Activated gamma-delta T cell treated with anti-CD3 and anti-CD28 coated beads, Interleukin-2, amount 50 U/mL, for 16 hours (primary cell): ENCODE measurements at places on chromosomes 6 and 20.

GRCh38 chr6:162751211-162751859, 23.6 kb downstream of the PACRG start:
- DNase-seq: no peak

DNA sequence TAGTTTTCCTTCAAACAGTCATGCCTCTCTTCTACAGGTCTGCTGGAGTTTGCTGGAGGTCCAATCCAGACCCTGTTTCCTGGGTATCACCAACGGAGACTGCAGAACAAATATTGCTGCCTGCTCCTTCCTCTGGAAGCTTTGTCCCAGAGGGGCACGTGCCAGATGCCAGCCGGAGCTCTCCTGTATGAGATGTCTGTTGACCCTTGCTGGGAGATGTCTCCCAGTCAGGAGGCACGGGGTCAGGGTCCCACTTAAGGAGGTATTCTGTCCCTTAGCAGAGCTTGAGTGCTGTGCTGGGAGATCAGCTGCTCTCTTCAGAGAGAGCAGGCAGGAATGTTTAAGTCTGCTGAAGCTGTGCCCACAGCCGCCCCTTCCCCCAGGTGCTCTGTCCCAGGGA, 666.9 kb downstream of the FRK start:
- DNase-seq: no peak

- no peak for DNase-seq
Observed at GRCh38 chr6:55812509-55812908, 62.9 kb downstream of the BMP5 start.

GRCh38 chr6:79193971-79194370, 40.5 kb downstream of the HMGN3 start:
- DNase-seq: no peak

GRCh38 chr6:167532410-167533288, 207.8 kb downstream of the TTLL2 start:
- DNase-seq: no peak

GRCh38 chr20:54435015-54435414, 40.4 kb upstream of the DOK5 start:
- DNase-seq: no peak

- DNase-seq: no peak
Observed at GRCh38 chr20:17939622-17940223, 28.9 kb downstream of the SNX5 start.

DNA sequence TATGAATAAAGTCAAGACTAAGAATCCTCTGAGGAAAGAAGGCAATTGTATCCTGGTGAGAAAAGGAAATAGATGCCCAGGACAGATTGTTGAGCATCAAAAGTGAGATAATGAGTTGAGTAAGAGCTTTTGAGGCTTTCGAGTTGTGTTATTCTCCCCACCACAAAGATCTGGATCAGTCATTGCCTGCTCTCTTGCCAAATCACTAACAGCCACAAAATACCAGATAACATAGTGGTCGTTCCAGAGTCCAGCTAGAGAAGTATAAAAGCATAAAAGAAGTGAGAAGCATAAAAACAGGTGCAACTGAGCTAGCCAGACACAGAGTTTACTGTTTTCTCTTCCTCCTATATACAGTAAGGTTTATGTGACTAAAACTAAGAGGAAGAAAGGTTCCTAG, 4.9 kb downstream of the SPINT4 start:
- DNase-seq: no peak

- DNase-seq: no peak
Observed at GRCh38 chr6:166330612-166331011, 11.7 kb downstream of the SFT2D1 start.

DNA sequence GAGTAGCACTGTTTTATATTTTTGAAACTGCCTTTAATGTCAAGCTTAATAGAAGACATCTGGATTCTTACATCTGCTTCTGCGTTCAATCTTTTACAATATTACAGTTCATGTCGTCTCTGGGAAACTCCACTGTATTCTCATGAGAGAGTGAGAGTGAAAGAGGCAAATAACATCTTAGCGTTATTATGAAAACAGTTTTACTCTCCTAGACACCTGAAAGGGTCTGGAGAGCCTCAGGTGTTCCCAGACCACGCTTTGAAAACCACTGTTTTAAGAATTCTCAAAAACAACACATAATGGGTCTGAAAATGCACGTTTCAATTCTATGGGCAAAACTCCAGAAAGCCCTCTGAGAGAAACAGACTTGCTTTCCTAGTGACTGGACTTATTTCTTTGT, 63.3 kb downstream of the ARHGAP18 start:
- no peak for DNase-seq

DNA sequence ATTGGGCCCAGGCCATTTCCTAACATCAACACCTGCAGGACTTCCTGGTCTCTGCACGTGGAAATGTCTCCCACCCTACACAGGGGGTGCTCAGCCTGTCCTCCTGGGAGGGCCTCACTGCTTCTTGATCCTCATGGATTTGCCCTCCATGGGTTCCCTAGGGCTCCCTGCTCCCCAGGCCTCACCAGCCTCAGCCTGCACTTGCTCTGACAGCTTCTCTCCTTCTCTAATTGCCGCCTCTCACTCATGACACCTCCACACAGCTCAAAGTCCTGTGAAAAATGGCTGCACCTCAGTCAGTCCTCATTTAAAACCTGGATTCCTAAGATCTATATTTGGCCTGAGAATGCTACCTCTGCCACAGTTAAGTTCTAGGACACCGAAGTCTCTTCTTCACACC, 130.6 kb downstream of the PXDC1 start:
- DNase-seq: no peak

- DNase-seq: no peak
Observed at GRCh38 chr6:146878952-146879340, 280.2 kb downstream of the ADGB start.

DNA sequence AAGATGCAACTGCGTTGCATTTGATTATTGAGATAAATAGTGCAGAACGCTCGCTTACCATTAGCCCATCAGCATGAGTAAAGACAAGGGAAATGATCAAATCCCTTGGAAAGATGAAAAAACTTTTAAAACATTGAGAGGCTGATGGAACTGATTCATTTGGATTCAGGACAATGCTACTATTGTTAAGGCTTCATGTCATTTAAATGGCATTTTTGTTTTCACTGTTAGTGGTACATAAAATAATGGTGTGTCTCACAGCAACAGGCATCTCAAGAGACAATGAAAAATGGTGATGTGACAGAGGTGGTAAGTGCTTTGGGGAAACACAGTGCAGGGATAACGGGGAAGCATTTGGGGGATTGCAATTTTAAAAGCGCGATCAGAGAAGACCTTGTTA, 159.7 kb upstream of the KCNG1 start:
- no peak for DNase-seq

DNA sequence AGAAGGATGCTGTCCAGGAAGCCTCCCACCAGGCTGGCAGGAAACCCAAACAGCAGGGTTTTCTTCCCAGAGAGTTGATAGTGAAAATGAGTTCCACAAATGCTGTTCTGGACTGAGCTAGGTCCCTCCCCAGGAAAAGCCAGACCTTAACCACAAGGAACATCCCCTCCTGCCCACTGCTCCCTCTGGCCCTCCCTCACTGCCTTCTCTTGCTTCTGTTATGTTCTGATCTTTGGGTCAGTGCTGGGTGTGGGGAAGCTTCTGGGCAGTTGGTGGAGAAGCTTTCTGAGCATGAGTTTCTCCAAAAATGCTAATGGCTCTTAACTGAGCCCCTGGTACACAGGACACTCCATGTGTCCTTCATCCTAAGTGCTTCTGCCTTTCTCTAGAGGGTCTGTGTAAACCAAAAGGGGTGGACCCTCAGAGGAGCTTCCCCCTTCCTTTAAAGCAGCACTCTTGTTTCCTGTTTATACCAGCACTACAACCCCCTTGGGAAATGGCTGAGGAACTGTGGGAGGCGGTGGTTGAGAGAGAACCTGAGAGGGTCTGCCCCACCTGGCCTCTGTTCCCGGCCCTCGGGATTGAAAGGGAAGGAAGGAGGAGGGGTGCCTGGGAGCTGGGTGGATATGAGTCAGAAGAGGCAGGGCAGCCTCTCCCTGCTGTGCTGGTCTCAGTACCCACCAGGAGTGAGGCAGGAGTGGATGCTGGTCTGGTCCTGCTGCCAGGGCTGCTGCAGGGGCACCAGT, 42.0 kb downstream of the CDS2 start:
- no peak for DNase-seq

GRCh38 chr6:5439749-5440148, 178.4 kb downstream of the FARS2 start:
- DNase-seq: no peak

GRCh38 chr6:108587258-108588059, 26.7 kb downstream of the FOXO3 start:
- DNase-seq: no peak

- no peak for DNase-seq
Observed at GRCh38 chr20:39698752-39699151, 736.6 kb downstream of the DHX35 start.

DNA sequence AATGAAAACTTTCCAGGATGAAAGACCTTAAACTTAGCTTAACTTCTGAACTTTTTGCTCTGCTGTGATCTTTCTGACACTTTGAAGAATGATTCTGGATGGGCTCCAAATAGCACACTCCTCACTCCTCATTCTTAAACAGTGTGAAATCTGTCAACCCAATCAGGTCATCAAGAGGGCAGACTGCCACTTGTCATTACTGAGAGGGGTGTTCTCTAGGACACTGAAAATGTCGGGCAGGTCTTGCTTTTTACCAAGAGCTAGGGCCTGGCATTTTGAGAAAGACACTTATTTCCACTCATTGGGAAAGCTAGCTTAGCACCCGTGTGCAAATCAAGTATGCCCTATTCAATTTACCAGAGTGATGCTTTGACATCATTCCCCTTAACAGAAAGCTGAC, 122.2 kb downstream of the MTFR2 start:
- no peak for DNase-seq

- DNase-seq: no peak
Observed at GRCh38 chr6:14474816-14475215, 357.2 kb downstream of the CD83 start.

- DNase-seq: no peak
Observed at GRCh38 chr20:63687419-63688178, 8.9 kb upstream of the TNFRSF6B start.

DNA sequence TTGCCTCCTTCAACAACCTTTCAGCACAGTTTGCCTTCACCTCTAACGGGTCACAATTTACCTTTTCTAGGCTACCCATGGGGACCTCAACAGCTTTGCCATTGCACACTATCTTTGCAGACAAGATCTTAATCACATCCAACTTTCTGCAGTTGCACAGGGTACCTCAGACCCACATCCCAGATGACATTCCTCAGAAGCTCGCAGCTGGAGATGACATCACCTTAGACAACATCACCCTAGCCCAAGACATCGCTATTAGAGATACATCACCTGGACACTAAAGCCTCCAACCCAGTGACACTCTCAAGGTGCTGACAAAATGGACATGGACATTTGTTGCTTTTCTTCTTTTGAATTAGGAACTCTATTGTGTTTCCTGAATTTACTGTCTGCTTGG, 38.6 kb upstream of the RPP40 start:
- DNase-seq: no peak

- DNase-seq: no peak
Observed at GRCh38 chr6:2632368-2632767, 118.4 kb downstream of the MYLK4 start.

- no peak for DNase-seq
Observed at GRCh38 chr6:79188885-79189480, 45.5 kb downstream of the HMGN3 start.

GRCh38 chr6:44854712-44855443, 467.4 kb downstream of the CDC5L start:
- DNase-seq: no peak

DNA sequence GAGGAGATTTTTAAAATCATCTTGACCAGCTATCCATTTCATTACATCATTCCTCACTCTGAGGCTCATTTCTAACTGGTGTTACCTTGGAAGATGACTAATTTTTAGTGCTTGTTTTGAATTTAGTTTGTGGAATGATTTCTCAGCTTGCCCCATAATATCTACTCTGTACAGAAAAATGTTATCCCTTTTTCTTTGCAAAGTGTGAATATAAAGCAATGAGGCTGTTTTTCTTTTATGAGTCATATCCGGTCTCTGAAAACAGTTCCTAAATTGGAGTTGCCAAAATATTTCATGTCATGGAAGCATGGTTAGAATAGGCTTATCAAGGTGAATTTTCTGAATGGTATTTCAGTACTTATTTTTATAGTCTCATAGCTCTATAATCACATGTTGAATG, 43.8 kb downstream of the FUT9 start:
- DNase-seq: no peak

- DNase-seq: no peak
Observed at GRCh38 chr6:22529866-22530265, 39.5 kb upstream of the HDGFL1 start.
